Osteocyte (in vitro differentiated cells): ENCODE measurements at places on chromosomes 4 and X.

- DNase-seq: peak; percentile 60
Observed at GRCh38 chr4:5746829-5747737, 36.1 kb downstream of the EVC start.

GRCh38 chrX:123873956-123874355 lies 14.1 kb downstream of the XIAP start:
- DNase-seq: no peak

DNA sequence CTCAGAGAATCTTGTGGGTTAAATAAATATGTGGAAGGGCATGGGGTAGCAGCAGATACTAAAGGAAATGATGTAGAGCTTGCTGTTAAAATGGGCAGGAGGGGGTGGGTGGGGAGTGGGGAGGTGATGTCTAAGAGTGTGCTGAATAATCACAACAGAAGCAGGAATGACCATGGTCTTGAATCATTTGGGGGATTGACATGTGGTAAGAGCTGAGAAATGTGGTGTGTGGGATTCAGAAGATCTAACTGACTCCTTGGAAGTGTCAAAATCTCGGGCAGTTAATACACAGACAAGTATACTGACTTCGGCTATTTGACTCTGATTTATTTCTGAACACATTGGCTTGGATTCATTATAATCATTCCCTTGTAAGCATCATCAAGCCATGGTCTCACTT lies 6.8 kb downstream of the VGLL1 start:
- DNase-seq: no peak

DNA sequence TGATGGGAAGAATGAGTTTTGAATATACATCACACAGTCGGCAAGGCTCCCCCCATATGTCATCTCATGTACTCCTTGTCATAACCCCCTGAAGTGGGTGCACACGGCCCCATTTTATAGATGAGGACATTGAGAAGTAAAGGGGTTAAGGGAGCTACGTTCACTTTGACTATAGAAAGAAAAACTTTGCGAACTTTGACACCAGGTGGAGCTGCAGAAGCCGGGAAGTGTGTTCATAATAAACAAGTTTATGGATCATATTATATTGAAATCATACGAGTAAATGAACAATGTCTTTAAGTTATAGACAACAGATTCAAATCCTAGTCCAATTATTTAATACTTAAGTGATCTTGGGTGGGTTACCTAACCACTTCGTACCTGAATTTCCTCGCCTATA lies 203.8 kb upstream of the PITX2 start:
- DNase-seq: no peak

GRCh38 chr4:117907646-117908045 lies 126.6 kb upstream of the NDST3 start:
- DNase-seq: no peak

DNA sequence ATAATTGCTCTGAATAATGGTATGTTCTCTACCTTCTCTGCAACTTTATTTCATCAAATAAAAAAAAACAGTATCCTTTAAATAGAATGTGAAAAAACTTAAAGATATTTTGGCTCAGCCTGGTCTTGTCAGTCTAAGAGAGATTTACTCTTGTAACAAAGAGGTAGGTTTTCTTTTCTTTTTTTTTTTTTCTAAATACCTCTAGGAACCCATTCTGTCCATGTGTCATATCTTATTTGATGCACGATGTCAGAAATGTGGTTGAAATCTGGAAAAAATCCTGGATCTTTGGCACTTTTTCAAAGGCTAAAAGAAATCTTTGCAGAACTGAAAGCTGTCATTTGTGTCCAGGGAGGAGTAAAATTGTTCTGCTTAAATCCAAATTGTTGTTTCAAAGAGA lies 17.3 kb upstream of the FGF5 start:
- DNase-seq: no peak

- no peak for DNase-seq
Observed at GRCh38 chr4:84878090-84878489, 88.4 kb downstream of the WDFY3 start.

- DNase-seq: no peak
Observed at GRCh38 chr4:35975617-35976355, 268.5 kb downstream of the ARAP2 start.
